Posterior vena cava (tissue), 2 donors: ENCODE measurements at places on chromosomes 12 and 14. TPM values are rescaled to one million over a fixed set of nuclear protein-coding genes. Genes with fewer than 3 reads are reported as not detected.

DNA sequence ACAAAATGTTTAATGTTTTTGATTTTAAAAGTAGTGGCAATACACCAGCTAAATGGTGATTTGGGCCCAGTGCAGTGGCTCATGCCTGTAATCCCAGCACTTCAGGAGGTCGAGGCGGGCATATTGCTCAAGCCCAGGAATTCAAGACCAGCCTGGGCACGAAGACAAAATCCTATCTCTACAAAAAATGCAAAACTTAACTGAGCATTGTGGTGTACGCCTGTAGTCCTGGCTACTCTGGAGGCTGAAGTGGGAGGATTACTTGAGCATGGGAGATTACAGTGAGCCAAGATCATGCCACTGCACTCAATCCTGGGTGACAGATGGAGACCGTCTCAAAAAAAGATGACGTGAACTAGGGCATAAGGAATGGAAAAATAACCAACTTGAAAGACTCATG is 4.7 kb downstream of the RPL36AL start:
- DNase-seq, result no peak

The MYF6 gene
- total RNA-seq, result not detected

The MYBPC1 gene
- total RNA-seq, result not detected

DNA sequence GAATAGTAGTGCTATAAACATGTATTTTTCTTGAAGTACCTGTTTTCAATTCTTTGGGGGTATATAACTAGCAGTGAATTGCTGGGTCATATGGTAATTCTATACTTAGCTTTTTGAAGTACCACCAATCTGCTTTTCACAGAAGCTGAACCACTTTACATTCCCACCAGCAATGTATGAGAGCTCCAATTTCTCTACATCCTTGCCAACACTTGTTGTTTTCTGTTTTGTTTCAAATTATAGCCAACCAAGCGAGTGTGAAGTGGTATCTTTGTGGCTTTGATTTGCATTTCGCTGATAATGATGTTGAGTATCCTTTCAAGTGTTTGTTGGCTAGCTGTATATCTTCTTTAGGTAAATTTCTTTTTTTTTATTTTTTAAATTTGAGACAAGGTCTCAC is 95.7 kb downstream of the PAPLN start:
- no peak for DNase-seq
